ENCODE measurements at places on chromosomes 3 and 15. TPM values are rescaled to one million over a fixed set of nuclear protein-coding genes. Genes with fewer than 3 reads are reported as not detected.

DNA sequence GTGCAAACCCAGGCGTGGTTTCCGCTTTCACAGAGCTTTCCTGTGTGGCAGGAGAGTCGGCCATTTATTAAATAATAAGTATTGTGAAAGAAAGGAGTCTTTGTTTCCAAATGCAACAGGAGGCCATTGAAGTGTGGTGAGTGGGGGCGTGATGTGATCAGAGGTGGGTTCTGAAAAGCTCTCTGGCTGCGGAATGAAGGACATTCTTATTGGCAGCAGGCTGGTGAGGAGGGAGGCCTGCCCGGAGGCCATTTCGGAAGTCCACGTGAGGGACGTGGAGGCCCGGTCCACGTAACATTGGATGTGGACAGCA, 11.1 kb downstream of the ARNT2 start:
- H3K27me3 ChIP-seq: no peaks in the 10 kb centered on the region
- no peak overlapping the region for H3K4me3 ChIP-seq
- peaks cover 24% of the 10 kb centered on the region for H3K4me1 ChIP-seq
- peaks cover 3% of the 10 kb centered on the region for H3K36me3 ChIP-seq
- no peak for DNase-seq

The PLA2G4B gene
- total RNA-seq: 13.1 TPM

- H3K27me3 ChIP-seq: no peaks in the 10 kb centered on the region
- no peak overlapping the region for H3K4me3 ChIP-seq
- no peak overlapping the region for H3K27ac ChIP-seq
- no peaks in the 10 kb centered on the region for H3K36me3 ChIP-seq
Observed at GRCh38 chr3:95926904-95927501, 887.4 kb upstream of the EPHA6 start.

The RYR3 gene
- 0.07 TPM for total RNA-seq

- H3K27me3 ChIP-seq: peaks cover 5% of the 10 kb centered on the region
- H3K36me3 ChIP-seq: no peaks in the 10 kb centered on the region
- no peak overlapping the region for H3K27ac ChIP-seq
- no peak for DNase-seq
Observed at GRCh38 chr3:110576960-110577359, 494.7 kb upstream of the NECTIN3 start.

DNA sequence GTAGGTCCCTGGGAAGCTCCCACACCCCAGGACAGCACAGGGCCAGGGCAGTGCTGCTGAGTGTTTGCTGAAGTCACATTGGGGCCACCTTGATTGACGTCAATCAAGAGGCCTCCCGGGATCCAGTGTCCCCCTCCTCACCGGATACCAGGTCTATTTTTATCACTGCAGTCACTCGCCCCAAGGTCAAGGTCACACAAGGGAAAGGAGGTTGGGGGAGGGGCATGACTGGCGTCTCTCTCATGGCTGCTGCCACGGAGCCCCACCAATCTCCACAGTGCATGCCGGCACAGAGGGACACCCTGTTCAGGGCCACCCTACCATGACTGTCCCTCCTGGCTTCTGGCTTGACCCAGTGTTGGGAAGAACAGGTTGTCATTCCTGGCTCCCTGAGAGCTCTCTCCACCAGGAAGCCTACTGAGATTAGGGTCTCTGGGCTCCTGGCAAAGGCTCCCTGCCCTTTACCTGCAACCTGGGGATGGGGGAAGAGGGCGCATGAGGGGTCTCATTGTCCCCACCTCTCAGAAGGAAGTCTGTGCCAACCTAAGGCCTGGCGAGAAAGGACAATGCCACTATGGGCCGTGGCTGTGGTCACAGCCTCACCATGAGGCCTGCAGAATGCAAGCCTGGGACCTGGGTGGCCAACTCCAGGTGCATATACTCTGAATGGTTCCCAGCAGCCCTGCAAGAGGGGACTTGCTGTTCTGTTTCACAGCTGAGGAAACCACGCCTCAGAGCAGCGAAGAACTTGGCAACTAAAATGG, 1.5 kb downstream of the MYL3 start:
- no peak overlapping the region for H3K27ac ChIP-seq
- no peaks in the 10 kb centered on the region for H3K36me3 ChIP-seq
- no peak for DNase-seq
- peaks cover 24% of the 10 kb centered on the region for H3K27me3 ChIP-seq

The NPAP1 gene
- total RNA-seq: 0.65 TPM

- peaks cover 2% of the 10 kb centered on the region for H3K27me3 ChIP-seq
- H3K4me3 ChIP-seq: no peak overlapping the region
- H3K4me1 ChIP-seq: no peaks in the 10 kb centered on the region
Observed at GRCh38 chr3:39990532-39990931, 181.1 kb downstream of the MYRIP start.

The MORC1 gene
- total RNA-seq: not detected

DNA sequence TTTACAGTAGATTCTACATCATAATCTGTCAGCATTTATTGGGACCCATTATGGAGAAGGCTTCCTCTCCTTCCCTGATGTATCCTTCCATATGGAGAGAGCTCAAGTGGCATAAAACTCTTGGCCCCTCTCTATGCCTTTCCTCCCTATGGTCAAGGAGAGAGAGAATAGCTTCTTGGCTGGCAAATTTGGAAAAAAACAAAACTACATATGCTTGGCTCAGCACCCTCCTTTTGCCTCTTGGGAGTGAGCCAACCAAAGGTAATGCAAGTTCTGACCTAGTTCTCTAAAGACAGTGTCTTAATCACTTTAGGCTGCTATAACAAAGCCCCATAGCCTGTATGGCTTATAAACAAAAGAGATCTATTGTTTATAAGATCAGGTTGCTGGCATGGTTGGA, 37.5 kb downstream of the C3orf70 start:
- DNase-seq: no peak
- peaks cover 4% of the 10 kb centered on the region for H3K36me3 ChIP-seq
- no peaks in the 10 kb centered on the region for H3K4me1 ChIP-seq
- no peak overlapping the region for H3K4me3 ChIP-seq
- H3K27me3 ChIP-seq: no peaks in the 10 kb centered on the region

Measured in progenitor cell of endocrine pancreas (in vitro differentiated cells).